ENCODE measurements at places on chromosomes 3 and 15.

GRCh38 chr15:63893866-63894661 lies 60.3 kb upstream of the HERC1 start:
- DNase-seq: no peak

GRCh38 chr3:53555068-53555588 lies 60.7 kb downstream of the CACNA1D start:
- no peak for DNase-seq

- DNase-seq: peak; percentile 69
Measured at GRCh38 chr15:64693134-64693533, 82.3 kb downstream of the RBPMS2 start.

DNA sequence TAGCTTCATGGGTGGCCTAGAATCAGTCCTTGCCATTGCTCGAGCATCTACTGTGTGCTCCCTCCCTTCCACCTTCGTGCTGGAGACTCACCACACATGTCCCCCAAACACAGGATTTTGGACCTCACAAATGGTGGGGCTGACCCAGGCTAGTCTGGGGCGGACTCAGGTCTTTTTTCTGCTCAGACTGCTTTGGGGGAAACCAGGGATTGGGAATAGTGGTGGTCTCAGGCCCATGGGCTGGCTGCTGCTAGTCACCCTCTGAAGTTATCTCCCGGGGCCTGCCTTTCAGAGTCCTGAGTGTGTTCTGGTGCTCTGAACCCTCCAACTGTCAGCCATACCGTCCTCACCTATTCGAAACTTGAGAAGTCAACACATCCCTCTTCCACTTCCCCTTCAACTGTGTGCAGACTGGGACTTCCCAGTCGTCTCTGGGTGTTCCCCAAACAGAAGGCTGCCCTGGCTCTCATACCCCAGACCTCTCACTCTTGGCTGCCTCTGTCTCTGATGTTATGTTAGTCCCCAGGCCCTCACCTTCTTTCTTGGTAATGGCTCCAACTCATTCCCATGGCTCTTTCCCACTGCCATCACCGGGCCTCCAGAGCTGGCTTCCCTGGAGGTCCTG lies 46.0 kb downstream of the PPCDC start:
- DNase-seq: peak; percentile 58

DNA sequence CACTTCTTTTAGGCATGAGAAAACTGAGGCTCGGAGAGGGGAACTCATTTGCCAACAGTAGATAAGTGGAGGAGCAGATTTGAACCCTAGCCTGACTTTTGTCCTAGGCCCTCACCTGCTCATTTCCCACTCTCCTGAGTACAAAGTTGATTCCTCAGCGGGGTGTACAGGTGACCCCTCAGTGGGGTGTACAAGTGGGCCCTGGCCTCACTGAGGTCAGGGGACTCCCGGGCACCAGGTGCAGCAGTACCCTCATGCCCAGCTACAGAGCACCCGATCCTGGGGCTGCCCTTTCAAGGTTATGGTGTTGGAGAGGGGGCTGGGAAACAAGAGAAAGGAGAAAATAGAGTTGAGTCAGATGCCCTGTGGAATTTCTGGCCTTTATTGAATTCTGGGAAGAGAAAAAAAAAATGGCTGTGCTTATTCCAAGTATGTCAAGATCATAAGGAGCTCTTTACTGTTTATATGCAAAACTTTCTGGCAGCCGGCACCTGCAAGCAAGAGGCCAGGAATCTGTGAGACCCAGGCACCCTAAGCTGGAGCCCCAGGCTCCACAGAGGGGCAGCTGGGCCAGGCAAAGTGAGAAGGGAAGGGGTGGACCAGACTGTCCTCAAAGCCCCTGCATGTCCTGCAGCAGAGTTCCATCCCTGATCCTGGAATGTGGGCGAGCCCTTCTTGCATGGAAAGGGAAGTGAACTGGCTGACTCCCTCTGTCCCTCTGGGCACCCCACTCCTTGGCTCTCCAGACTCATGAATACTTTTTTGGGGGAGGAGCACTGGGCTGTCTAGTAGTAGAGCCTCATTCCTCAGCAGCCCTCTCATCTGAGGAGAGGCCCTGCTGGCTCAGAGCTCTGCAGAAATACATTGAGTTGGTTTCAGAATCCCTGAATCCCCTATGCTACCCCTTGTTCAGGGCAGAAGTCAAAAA lies 43.1 kb downstream of the AMOTL2 start:
- peak; percentile 73 for DNase-seq

- DNase-seq: no peak
Measured at GRCh38 chr3:54279005-54279583, 156.7 kb downstream of the CACNA2D3 start.

DNA sequence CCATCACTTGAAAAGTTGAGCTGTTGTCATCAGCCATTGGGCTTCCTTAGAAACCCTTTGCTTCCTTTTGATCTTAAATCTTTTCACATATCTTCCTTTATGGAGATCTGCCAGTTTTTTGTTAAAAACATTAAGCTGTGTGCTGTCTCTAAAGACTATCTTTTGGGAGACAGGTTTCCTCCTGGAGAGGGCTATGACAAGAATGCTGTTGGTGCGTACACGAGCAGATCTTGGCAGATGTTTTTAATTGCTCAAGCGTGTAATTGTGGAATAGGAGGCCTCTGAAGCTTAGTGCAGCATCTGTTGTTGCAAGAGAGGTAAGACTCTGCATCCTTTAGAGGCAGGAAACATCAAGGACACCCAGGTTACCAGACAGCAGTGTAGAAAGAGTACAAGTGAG lies 56.8 kb downstream of the PHLDB2 start:
- DNase-seq: no peak

DNA sequence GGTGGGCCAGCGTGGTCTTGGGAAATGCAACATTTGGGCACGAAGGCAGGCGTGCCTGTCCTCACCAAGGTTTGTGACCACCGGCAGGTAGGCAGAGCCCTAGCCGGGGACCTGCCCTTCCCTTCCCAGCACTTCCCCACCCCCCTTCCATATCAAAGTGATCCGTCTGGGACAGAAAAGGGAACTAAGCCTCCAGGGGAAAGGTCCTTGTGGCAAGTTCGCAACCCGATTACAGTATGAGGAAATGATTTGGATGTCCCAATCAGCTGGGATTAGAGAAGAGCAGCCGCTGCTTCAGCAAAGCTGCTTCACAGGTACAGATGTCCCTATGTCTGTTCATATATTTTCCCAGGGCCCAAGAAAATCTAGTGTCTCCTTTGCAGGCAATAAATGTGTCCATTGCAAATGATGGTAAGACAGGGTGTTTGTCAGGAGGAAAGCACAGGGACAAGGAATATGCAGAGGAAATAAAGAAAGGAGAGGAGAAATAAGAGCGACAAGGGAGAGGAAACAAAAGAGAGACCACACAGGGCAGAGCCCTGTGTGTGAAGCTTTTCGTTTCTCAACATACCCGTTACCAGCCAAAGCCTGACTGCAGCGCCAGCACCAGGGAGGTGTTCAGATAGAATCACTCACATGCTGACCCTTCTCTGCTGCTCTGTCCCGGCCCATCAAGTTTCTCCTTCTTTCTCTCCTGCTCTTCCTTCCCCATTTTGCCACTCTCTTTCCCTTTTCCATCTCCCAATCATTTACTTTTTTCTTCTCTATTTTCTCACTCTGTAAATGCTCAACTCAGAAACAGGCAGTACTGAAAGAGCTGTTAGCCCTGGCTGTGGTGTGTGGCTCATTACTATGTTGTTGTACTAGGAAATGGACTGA lies 17.4 kb upstream of the SECISBP2L start:
- DNase-seq: no peak

DNA sequence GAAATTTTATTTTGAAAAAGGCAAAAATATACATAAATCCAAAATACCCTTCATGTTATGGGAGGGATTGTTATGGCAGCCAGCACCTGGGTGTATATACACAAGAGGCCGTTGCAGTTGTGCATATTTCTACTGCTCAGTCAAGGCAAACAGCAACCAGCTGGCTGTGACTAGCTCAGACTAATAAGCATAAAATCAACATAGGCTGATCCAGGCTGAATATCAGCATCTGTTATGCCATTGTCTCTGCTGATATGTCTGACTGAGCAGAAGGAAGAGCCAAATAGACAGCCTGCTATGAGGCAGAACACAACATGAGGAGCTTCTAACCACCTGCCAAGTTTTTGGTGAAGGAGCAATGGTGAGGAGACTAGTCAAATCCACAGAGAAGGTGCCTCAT lies 457.5 kb upstream of the ALCAM start:
- no peak for DNase-seq

- no peak for DNase-seq
Measured at GRCh38 chr15:72534523-72534922, 60.4 kb downstream of the ARIH1 start.

GRCh38 chr15:50979041-50979440 lies 70.6 kb downstream of the AP4E1 start:
- no peak for DNase-seq

DNA sequence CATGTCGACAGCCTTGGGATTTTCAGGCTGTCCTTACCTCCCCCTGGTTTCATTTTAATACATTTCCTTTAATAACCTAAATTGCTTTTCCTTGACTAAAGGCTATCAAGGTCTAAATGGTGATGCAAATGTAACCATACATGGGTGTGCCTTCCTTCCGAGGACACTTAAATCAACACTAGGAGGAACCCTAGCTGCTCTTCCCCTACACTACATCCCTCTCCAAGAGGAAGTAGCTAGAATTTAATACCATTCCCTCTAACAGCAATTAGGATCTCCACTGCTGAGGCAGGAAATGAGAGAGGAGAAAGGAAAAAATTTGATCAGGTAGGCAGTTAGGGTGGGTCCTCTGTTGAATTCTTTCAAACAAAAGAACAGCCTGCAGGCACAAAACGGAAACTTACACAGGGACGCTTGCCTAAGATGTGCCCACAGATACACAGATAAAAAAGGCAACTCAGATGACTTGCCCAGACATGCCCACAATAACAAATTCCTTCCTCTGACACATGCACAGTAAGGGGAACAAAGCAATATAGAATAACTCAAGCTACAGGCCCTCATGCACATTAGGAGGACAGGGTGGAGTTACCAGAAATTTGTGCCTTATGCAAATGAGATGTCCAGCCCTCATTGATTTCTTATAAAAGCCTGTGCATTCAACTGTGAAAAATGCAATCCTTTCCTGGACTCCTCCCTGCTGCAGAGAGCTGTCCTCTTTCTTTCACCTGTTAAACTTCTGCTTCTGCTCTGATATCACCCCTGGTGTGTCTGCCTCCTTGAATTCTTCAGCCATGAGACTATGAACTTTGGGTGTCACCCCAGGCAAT lies 1024.4 kb upstream of the CADM2 start:
- DNase-seq: no peak

DNA sequence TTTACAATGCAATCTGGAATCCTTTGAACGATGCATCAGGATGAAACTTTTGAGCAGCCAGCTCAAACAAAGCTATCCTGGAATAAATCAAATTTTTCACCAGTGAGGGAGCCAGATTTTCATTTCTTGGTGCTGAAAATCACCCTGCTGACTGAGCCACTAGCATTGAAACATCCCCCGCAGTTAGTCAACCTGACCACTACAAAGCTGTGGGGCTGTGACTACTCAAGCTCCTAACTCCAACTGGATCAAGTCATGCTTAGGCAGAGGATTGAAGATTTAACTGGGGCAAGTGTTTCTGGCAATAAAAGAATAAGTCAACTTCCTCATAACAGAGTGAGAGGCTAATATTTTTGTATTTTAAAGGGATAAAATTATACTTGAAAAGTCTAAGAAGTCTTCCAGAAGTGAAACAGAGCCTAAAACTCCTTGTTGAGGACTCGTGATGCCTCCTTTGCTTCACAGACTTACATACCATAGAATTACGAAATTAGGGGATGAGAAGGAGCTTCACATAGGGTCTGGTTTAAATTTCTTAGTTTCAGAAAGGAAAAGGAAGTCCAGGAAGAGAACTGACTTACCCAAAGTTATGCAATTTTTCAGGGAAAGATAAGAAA lies 177.8 kb downstream of the SERPINI1 start:
- no peak for DNase-seq

GRCh38 chr15:42355291-42355690 lies 4.0 kb upstream of the CAPN3 start:
- no peak for DNase-seq

DNA sequence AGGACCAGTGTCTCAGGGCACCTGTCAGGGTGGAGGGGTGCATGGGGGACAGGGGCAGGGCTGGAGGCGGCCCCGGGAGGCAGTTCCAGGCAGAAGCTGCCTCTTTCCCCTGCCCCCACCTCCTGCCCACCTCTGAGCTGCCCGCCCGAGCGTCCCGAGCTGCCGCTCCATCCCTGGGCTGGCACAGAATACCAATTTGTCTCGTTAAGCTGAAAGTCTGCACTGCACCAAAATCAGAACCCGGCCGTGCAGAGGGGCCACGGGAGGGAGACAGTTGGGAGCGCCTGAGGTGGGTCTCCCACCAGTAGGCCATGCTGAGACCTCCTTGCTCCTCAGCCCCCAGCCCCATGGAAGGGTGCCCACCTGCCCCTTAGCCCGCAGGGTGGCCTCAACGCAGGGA lies 1.3 kb upstream of the ATP2B2 start:
- no peak for DNase-seq

- DNase-seq: no peak
Measured at GRCh38 chr15:62828364-62828763, 214.2 kb upstream of the TPM1 start.

All from right atrium auricular region (tissue), 2 donors.